ENCODE measurements at places on chromosomes 4 and X.
A peak's percentile ranks its signal among the peaks of the same experiment; 100 is the strongest.

- no peak for DNase-seq
These were observed 74.0 kb downstream of the CPZ start for GRCh38 chr4:8666581-8666980.

DNA sequence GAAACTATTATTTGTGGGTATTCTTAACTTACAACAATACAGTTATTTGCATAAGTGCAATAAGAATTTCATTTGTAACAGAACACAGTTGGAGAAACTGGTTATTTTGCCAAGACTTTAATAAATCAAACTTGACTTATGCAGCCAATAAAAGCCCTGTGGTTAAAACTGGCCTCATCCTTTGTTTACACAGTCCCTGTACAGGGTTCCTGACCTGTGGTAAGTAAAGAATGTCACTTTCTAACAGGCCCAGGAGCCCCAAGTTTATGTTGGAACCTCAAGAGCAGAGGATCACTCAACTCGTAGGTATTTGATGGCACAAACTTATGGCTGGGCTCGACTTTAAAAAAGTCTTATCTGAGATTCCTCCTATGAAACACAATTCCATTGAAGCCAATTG lies 88.6 kb upstream of the PTCHD1 start:
- no peak for DNase-seq

- DNase-seq = no peak
These were observed 14.4 kb downstream of the LRRC66 start for GRCh38 chr4:52005604-52006273.

DNA sequence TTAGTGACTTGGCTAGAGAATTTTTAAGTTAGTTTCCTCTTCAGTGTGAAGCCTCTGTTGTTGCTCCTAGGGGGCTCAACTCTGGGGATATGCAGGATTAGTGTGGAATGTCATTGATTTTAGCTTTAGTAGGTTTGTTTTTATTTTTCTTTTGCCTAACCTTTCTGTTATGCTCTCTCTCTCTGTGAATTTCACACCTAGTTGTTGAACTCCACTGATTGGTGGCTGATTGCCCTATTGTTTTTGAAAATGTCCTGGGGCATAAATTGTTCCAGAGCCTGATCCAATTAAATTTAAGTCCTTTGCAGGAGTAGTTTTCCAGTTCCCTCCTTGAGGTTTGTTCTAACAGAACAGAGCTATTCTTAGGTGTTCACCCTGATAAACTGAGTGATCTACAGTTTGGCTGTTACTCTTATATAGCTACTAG lies 393.3 kb upstream of the CTSO start:
- DNase-seq = no peak

DNA sequence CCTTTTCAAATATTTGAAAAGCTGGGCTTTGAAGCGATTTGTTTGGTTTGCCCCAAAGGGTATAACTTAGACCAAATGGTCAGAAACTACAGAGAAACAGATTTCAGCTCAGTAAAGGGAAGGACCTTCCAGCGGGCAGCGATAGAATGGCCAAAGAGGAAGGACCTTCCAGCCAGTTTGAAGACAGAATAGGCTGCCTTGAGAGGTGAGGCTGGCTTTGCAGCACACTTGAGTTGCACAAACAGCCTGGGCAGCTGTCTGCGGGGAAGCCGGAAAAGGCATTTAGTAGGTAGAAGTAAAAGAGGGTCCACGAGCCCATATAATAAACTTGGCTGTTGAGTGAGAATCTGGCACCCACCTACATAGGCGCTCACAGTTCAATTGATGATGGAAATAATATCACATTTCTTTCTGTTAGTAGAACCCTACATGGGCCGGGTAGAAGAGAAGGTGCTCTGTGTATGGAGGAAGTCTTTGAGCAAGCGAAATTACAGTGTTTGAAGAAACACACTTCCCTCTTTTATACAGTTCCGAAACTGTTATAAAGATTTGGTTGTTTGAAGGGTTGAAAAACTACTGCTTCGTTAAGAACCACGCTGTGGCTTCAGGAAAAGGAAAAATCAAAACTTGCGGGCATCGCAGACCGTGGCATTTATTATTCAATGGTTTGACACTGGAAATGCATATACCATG lies 75.0 kb upstream of the SORBS2 start:
- DNase-seq = no peak

DNA sequence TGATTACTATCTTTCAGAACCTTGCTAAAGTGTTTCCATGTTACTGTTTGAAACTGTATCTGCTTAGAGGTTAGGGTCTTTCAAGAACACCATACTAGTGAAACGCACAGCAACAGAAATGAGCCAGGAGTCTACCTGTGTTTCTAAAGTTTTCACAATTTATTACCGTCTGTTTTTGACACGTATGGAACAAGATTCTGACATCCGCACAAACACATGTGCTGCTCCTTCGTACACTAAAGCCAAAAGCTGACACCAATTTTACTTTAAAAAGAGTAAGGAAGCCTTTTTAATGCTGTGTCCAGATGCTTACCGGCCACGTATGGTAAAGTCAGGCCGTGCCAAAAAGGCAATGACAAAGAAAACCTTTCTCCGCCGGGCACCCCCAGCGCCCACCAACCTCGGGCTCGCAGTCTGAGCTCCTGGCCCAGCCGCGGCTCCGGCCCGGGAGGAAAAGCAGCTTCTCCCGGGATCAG lies 532 bp downstream of the RPS4X start:
- DNase-seq = peak; percentile 4

DNA sequence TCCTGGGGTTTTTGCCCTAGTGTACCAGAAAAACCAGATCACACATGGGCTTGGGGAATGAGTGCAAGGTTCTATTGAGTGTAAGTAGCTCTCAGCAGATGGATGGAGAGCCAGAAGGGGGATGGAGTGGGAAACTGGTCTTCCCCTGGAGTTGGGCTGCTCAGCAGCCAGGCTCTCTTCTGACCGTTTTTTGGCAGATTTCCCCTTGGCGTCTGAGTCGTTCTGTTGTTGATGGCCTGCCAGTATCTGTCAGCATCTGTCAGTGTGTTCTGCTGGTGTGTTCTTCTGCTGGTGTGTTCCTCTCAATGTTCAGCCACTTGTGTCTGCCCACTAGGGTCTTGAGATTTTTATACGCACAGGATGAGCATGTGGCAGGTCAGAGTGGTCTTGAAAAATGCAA lies 633.9 kb upstream of the CPEB2 start:
- no peak for DNase-seq

DNA sequence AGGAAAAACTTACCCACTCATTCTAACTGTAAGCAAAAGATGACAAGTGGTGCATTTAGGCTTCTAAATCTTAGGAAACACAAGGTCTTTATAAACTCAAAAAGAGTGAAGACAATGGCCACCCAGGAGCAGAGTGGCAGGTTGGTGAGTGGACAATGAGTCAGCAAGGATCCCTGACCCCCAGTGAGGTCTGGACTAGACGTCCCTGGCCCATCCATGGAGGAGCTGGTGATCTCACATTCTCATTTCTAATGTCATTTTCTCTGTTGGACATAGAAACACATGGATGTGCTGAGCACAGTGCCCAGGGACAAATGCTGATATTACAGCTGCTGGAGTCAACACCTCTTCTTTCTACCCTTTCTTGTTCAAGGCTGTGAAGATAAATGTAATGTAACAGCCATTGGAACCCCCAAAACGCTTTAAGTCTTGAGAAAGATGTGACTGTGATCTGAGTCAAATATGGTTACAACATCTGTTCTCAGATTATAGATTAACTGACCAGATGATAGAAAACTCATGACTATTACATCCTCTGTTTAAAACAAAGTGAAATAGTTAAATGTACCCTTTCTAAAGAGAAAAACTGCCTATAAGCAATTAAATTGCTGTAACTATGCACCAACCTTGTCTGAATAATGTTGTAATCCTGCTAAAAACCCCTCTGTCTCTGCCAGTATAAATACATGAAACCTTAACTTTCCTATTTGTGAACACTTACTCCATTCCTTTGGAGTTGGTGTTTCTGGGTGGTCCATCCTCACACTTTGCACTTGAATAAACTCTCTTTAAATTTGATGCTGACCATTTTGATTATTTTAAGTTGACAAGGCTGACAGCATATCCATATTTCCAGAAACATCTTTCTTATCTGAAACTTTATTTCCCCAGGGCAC lies 92.7 kb downstream of the USP46 start:
- DNase-seq = no peak

DNA sequence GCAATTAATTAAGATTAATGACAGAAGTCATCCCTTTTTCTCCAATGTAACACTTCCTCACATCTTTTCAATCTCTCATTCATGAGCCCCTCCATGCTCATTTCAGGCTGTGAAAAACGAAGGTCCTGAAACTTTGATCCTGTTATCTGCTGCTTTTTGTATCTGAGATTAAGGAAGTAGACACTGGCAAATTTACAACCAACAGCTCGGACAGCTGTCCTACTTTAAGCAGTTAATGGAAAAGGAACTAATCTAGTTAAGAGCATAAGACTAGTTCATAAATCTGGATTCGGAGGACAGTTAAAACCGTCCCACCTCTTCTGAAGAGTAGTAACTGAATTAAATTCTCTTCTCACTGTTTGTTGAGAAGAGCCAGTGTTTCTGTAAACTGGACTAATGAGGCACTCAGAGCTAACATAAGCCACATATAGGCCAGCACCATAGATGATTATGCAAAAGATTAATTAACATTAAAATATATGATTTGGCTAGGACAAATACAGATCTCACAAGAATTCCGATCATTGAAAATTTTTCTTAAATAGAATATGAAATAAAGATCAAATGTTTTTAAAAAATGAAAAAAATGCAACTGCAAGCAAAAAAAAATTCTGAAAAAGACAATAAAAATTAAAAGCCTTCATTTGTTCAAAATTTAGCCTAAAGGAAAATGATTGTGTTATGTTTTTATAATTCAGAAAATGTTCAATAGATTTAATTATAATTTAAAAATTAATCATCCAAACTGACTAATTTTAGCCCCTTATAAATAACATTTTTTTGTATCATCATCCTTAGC lies 114.4 kb downstream of the ANTXR2 start:
- no peak for DNase-seq

Measured in hematopoietic multipotent progenitor cell treated with erythropoietin and hydrocortisone succinate and interleukin-3 and kit ligand, for 17 days (in vitro differentiated cells).